ENCODE measurements at places on chromosomes 12 and 14. TPM values are rescaled to one million over a fixed set of nuclear protein-coding genes. Genes with fewer than 3 reads are reported as not detected.

CCND2 gene
- total RNA-seq, result 261 TPM

SMOC1 gene
- 1.1 TPM for total RNA-seq

LUM gene
- total RNA-seq, result 0.28 TPM

NELL2 gene
- 45.8 TPM for total RNA-seq

DNA sequence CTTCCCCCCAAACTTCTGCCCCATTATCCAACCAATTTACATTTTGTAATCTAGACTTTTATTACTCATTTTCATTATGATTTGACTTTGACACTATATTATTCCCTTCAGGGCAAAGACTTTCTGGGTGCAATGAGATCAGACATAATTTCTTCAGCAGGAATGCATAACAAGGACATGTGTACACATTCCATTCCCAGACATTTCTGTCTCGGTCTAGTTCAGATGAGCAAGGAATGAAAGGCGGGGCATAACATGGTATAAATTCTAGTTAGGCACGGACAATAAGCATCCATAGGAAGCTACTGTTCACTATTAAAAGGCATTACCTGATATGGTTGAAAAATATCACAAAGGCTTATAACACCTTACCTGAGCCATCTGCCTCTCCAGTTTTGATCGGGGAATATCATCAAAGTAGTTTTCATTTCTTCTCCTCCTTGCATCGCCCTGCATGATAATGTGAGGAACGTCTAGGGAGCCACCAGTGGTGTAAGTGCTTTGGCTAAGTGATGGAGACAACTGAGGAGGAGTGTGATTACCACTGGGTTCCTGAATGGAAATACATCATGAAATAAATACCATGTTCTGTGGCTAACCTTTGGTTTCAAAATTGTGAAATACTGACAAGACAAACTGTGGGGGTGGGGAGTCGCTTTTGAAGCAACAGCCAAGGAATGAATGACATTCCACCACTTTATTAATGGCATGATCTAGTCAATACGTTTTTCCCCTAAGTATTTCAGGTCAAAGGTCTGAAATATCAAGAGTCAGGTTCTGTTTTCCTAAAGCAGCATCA lies 183.9 kb downstream of the APAF1 start:
- no peak overlapping the region for H3K4me3 ChIP-seq
- H3K4me1 ChIP-seq, result peaks cover 23% of the 10 kb centered on the region
- H3K27ac ChIP-seq, result no peak overlapping the region

DNA sequence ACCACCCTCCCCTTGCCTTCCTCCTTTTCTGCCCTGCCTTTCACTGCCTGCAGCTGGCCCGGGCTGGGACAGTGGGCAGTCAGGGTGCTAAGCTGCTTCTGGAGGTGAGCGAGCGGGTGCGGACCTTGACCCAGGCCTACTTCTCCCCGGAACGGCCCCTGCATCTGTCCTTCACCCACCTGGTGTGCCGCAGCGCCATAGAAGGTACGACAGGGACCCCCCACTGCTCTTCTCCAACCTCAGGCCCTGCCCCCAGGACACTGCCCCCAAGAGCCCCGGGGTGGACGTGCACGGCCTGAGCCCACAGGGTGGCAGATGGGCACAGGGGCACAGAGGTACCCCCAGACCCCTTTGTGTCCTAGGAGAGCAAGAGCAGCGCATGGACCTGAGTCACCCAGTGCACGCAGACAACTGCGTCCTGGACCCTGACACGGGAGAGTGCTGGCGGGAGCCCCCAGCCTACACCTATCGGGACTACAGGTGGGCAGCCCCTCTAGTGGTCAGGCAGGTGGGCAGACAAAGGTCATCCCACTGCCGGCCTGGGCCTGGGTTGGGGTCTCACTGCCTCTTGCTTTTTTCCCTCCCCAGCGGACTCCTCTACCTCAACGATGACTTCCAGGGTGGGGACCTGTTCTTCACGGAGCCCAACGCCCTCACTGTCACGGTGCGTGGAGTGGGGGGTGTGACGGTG lies 3.2 kb upstream of the GNB3 start:
- no peak overlapping the region for H3K27ac ChIP-seq
- DNase-seq, result no peak
- peaks cover 14% of the 10 kb centered on the region for H3K4me1 ChIP-seq
- peaks cover 46% of the 10 kb centered on the region for H3K36me3 ChIP-seq
- no peak overlapping the region for H3K4me3 ChIP-seq

KRT72 gene
- total RNA-seq, result 0.11 TPM

DNA sequence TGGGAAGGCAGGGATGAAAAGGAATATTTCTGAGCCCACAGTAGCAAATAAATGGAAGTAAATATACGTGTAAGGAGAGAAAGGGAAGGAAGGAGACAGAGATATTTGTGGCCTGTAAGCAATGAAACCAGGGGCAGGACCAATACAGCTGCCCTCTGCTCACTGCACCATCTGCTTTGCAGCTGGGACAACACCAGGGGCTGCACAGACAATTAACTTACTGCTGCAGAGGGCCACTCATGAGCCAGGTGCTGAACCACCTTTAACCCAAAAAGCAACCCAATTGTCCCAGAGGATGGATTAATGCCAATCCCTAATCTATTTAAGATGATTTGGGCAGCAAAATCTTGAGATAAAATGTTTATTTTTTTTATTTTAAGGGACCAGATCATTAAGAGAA lies 30.6 kb upstream of the TMX1 start:
- H3K27ac ChIP-seq, result no peak overlapping the region
- no peaks in the 10 kb centered on the region for H3K27me3 ChIP-seq
- no peak overlapping the region for H3K4me3 ChIP-seq
- no peaks in the 10 kb centered on the region for H3K36me3 ChIP-seq

DNA sequence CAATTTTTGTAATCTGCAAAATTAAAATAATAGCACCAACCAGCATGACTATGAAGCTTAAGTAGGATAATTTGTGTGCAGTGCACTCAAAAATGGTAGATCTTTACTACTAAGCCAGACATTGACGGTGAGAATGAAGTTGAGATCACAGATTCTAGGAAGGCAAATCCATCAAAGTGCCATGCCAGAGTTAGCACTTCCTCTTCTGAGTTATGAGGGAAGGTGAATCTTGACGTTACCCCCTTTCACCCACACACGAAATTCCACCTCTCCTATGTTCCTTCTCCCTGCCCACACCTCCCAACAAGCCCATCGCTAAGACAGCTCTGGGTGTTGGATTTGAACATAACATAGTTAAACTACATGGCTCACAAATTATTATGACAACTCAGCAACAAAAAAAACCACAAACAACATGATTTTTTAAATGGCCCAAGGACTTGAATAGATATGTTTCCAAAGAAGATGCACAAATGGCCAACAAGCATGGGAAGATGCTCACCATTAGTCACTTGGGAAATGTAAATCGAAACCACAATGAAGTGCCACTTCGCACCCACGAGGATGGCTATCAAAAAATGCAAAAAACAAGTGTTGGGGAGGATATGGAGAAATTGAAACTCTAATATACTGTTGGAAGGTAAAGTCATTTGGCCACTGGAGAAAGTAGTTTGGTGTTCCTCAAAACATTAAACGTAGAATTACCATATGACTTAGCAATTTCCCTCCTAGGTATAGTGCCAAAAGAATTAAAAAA lies 119.3 kb upstream of the RAP1B start:
- no peaks in the 10 kb centered on the region for H3K27me3 ChIP-seq
- H3K36me3 ChIP-seq, result no peaks in the 10 kb centered on the region
- no peak overlapping the region for H3K4me3 ChIP-seq
- no peak for DNase-seq

GRCh38 chr12:116080415-116080814 lies 197.1 kb downstream of the MED13L start:
- no peak for DNase-seq
- H3K27ac ChIP-seq, result no peak overlapping the region
- H3K4me3 ChIP-seq, result no peak overlapping the region
- H3K4me1 ChIP-seq, result peaks cover 18% of the 10 kb centered on the region
- no peaks in the 10 kb centered on the region for H3K36me3 ChIP-seq

PLEKHD1 gene
- 1.0 TPM for total RNA-seq

GRCh38 chr12:79615596-79616560 lies 74.9 kb downstream of the PAWR start:
- H3K4me1 ChIP-seq, result peaks cover 33% of the 10 kb centered on the region
- H3K27me3 ChIP-seq, result no peaks in the 10 kb centered on the region
- H3K4me3 ChIP-seq, result no peak overlapping the region
- peaks cover 50% of the 10 kb centered on the region for H3K36me3 ChIP-seq
- DNase-seq, result no peak
- no peak overlapping the region for H3K27ac ChIP-seq

RBM19 gene
- total RNA-seq, result 42.0 TPM

Data from WTC11 (cell line).